ENCODE measurements at places on chromosomes 1 and 21. TPM values are rescaled to one million over a fixed set of nuclear protein-coding genes. Genes with fewer than 3 reads are reported as not detected.

GRCh38 chr1:100178091-100178490 is at the start of gene LRRC39:
Gene LRRC39 (minus strand): TSS chr1:100178256. CDS start chr1:100168516, 9,740 bp downstream.
- no peak for DNase-seq

DNA sequence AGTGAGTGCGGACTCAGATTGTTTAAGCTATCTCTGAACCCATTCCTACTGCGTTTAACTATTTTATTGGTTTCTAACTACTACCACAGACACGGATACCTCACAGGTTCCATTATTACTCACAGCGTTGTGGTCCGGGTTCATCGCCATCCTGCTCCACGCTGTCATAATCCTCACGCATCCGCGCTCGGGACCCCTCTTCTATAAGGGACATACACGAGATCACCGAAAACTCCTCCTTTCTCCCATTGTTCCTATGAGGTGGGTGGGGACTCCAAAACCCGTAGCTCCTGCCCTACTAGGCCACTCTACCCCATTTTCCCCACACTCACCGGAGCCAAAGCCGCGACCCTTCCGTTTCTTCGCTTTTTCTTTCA is 610 bp downstream of the RBM8A start:
- no peak for DNase-seq

- DNase-seq, result no peak
These were observed 34.4 kb upstream of the TENT5C start for GRCh38 chr1:117571496-117571895.

- DNase-seq, result peak; percentile 76
These were observed at the start of gene SLAMF7 for GRCh38 chr1:160739098-160739511. Gene SLAMF7 (plus strand): TSS chr1:160739247. CDS start chr1:160739302, 55 bp downstream.

- DNase-seq, result no peak
These were observed 836 bp downstream of the OLFML3 start for GRCh38 chr1:113980110-113980509.

DNA sequence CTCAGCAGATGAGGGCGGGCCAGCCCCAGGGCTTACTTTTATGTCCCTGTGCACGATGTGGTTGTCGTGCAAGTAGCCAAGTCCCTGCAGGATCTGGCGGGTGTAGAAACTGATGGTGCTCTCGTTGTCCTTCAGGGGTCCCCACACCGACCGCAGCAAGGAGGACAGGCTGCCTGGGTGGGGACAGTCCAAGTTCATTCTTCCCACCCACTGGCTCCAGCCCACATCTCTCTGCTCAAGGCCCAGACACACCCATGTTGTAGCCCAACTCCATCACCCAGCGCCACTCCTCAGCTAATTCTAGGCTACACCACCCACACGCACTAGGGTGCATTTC is 7.0 kb downstream of the MAP3K6 start:
- DNase-seq, result no peak

MYOG gene
- total RNA-seq, result not detected
